ENCODE measurements at places on chromosomes 5 and 9.

GRCh38 chr9:117114768-117115167 lies 300.1 kb downstream of the ASTN2 start:
- DNase-seq: no peak

GRCh38 chr5:180605554-180606214 lies 14.4 kb upstream of the SCGB3A1 start:
- peak; percentile 23 for DNase-seq

- DNase-seq: no peak
Observed at GRCh38 chr5:9787861-9788600, 157.9 kb upstream of the TAS2R1 start.

- peak; percentile 32 for DNase-seq
Observed at GRCh38 chr5:15249152-15249551, 250.8 kb upstream of the FBXL7 start.

- DNase-seq: no peak
Observed at GRCh38 chr9:137762414-137763061, 115.0 kb upstream of the CACNA1B start.

GRCh38 chr5:180865981-180866695 lies 5.1 kb upstream of the ZFP62 start:
- DNase-seq: no peak

GRCh38 chr5:54785729-54786591 lies 199.4 kb downstream of the ESM1 start:
- no peak for DNase-seq

DNA sequence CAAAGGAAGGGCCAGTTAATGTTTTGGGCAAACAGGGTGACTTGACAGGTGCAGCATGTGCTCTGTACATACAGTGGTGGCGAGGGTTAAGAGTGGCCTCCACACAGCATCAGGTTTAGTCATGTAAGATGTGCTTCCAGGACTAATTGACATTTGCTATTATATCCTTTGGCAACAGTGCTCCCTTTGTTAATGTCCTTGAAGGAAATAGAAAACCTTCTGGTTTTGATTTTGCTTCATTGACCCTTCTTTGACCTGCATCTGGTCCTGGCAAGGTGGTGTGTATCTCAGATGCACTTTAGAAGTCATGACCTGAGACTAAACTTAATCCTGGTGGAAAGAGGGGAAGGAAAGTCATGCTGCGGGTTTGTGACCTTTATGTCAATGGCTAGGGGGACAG lies 440.0 kb downstream of the ENC1 start:
- DNase-seq: no peak

DNA sequence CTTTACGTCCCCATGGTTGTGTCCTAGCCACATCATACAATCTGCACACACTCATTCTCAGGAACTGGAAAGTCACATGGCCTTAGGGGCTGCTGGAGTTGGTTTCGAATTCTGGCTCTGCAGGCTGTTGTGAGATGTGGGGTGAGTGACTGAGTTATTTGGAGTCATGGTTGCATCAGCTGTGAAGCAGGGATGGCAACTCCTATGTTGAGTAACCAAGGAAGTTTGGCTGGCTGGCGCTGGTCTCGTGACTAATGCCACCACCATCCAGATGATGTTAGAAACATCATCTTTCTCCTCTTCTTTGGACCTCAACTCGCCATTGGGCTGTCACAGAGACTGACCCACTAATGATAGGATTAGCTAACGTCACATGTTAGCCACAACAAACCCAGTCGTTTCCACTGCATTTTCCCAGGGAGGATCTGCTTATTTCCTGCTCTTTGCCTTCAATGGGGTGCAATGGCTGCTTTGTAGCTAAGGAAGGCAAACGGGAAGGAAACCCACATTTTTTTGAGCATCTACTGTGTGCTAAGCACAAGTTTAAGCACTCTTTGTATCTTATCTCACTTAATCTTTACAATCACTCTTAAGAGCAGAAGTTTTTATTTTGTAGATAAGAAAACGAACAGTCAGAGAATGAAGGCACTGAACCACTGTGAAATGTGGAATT lies 78.1 kb upstream of the UBTD2 start:
- peak; percentile 97 for DNase-seq

DNA sequence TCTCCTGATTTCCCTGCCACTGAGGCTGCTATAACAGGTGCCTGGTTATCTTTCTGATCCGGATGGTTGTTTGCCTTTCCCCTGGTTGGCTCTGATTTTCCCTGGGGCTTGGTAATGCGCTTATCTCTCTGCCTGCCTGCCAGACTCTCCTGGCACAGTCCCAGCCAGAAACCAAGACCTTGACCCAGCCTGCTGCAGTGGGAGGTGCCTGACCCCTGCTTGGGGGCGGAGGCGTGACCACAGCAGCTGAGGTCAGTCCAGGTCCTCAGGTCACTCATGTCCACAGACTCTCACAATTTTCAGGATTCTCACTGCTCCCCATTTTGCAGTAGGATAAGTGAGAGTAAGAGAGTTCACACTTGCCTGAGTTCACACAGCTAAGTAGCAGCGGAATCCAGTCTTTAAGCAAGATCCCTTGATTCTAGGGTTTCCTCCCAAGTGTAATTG lies 24.4 kb upstream of the SYNPO start:
- no peak for DNase-seq

GRCh38 chr5:65808251-65808741 lies 86.3 kb downstream of the NLN start:
- no peak for DNase-seq

DNA sequence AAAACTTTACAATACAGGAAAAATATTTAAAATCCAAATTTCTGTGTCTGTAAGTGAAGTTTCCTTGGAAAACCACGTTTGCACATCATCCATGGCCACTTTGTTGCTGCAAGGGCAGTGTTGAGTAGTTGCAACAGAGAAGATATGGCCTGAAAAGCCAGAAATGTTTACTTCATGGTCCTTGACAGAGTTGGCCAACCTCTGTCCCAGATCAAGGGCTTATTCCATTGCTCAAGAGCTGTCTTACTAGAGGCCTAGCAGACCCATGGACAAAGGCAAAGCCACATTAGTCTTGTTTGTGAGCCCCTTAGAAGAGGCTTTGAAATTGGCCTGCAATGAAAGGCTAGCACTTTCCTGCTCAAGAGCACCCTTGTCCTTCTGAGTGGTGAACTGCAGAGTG lies 119.4 kb downstream of the GAS1 start:
- DNase-seq: no peak

DNA sequence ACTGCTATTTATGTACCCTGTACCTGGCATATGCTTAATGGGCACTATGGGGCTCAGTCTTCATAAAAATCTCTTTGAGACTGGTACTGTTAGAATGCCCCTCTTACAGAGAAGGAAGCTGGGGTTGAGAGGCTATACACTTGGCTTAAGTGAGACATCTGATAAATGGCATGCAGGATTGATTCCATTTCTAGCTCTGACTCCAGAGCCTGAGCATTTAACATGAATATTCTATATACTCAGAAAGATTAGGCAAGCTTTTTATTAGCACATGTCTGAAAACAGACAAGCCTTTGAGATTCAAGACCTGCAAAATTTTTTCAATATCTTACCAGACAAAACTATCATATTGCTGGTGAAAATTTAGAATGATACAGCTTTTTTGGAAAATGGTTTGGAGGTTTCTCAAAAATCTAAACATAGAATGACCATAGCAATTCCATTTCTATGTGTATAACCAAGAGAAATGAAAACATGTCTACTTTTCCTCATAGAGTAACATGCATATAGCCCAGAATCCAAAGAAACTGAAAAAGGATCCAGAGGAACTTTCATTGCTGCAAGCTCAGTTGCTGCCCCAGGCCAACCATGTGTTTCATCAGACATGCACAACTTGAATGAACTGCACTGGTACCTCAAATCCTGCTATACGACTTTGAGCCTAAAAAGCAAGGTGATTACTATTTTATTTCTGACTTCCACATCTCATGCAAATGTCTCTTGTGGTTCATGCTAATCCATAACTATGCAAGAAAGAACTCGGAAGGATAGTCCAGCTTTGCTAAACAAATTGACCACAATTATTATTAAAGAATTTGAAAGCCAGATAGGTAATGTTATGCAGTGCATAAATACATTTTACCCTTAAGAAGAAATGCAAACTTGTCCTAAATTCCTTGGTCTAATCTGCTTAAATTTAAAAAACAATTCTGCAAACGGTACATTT lies 389.0 kb upstream of the GRIA1 start:
- no peak for DNase-seq

DNA sequence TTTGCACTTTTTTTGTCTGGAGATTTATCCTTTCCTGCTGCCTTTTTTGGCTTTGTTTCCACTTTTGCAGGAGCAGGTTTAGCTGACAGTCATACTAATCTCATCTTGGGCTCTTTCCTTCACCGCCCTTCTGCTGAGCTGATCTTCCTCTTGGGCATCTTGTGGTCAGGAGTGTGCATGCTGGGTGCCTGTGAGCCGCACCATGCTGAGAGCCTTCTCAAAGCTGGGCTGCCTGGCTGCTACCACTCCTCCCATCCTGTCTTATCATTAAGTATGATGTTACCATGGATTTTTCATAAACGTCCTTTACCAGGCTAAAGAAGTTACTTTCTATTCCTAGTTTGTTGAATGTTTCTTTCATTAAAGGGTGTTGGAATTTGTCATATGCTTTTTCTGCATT lies 49.5 kb upstream of the MCCC2 start:
- no peak for DNase-seq

- no peak for DNase-seq
Observed at GRCh38 chr9:93979721-93980120, 24.6 kb upstream of the BARX1 start.

DNA sequence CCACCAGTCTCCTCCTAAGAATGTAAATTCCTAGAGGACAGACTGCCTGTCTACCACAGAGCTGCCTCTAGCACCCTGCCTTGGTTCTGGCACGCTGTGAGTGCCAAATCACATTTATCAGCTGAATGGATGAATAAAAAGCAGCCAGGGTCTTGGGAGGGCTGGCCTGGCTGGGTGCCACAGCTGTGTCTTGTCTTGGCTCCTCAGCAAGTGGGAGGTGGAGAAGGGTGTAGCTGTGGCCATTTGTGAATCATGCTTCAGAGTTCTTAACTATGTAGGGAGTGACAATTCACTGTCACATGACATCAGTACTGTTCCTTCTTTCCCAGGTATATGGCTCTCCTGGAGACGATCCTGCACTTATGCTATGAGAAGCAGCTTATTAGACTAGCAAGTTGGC lies 70.6 kb downstream of the DCP2 start:
- no peak for DNase-seq

DNA sequence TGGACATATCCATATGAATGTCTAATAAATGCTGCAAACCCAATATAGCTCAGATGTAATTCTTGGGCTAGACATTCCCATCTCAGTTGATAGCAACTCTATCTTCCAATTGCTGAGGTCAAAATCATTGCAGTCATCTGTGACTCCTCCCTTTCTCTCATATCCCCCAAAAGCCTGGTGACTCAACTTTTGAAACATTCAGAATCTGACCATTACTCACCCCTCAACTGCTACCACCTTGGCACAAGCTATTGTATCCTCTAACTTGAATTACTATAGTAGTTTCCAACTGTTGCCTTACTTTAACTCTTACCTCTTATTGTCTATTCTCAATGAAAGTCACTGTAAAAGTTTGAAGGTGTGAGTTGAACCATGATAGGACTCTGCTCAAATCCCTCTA lies 600.1 kb upstream of the RGMB start:
- DNase-seq: no peak

- DNase-seq: no peak
Observed at GRCh38 chr5:105885266-105885665, 1785.5 kb downstream of the EFNA5 start.

GRCh38 chr5:59198365-59198764 lies 615.5 kb downstream of the RAB3C start:
- no peak for DNase-seq

DNA sequence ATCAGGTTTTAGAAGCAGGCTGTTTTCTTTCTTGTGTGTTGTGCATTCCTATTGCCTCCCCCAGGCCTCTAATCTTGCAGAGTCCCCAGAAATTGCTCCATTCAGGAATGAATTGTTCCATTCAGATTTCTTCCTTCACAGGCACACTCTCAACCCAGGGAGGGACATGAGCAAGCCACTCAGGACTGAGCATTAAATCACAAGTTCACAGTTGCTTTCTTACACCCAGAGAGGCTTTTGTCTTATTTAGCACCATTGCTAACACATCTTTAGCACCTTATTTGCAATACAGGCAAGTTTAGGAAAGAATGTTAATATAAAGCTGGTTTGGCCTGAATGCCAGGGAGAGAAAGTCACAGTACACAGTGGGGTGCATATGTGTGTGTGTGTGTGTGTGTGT lies 221.4 kb downstream of the RAB3C start:
- DNase-seq: no peak

- DNase-seq: no peak
Observed at GRCh38 chr9:8845808-8846207, 1046.2 kb upstream of the DMAC1 start.

DNA sequence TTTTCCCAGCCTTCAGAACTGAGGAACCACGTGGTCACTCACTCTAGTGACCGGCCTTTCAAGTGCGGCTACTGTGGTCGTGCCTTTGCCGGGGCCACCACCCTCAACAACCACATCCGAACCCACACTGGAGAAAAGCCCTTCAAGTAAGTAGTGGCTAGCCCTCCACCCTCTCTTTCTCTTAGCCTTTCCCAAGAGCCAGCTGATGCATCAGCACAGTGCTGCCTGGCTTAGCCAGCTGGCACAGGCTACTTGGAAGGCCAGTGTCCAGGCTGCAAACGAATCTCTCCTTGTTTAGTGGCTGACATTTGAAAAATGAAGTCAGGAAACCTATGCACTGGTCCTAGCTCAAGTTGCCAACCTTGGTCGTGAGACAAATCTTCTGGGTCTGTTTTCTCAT lies 91.1 kb downstream of the PRDM6 start:
- DNase-seq: no peak

- DNase-seq: no peak
Observed at GRCh38 chr9:72597181-72597517, 75.7 kb downstream of the TMC1 start.

- no peak for DNase-seq
Observed at GRCh38 chr5:59487068-59487686, 406.3 kb downstream of the PDE4D start.

DNA sequence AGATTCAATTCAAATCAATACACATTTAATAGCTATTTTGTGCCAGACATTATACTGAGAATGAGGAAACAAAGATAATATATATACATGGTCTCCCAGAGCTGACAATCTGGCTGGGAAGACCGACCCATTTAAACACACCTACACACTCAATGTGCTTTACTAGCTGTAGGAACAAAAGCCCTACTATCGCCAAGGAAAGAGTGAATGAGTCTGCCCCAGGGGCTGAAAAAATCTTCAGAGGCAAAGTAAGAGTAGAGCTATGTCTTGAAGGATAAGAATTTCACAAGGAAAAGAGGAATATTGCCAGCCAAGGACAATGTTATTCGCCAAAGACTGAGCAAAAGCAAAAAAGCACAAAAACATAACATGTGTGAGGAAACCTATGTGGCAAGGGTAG lies 6.6 kb downstream of the PFDN1 start:
- DNase-seq: no peak
